ENCODE measurements at places on chromosomes 7 and 10.

DNA sequence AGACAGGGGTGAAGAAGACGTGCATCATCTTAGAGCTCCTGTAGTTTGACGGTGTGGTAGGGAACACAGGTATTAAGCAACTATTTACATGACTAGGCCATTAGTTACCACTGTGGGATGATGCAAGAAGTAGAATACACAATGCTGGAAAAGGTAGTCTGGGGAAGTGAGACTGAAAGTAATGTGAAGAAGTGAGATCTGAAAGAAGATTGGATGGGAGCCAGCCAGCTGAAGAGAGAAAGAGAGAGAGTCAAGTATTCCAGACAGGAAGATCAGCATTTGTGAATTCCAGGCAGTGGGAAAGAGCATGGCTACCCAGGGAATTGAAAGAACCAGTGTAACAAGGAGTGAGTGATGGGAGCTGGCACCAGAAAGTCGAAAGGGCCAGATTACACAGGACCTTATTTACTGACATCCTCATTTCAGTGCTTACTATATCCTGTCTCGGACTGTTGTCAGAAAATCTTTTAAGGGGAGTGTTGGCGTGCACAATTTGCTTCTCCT lies 4.0 kb upstream of the CFAP58 start:
- DNase-seq = no peak

GRCh38 chr10:49571388-49571787 lies 32.5 kb upstream of the ERCC6 start:
- no peak for DNase-seq

GRCh38 chr10:1366322-1366691 lies 310.1 kb downstream of the WDR37 start:
- DNase-seq = no peak

DNA sequence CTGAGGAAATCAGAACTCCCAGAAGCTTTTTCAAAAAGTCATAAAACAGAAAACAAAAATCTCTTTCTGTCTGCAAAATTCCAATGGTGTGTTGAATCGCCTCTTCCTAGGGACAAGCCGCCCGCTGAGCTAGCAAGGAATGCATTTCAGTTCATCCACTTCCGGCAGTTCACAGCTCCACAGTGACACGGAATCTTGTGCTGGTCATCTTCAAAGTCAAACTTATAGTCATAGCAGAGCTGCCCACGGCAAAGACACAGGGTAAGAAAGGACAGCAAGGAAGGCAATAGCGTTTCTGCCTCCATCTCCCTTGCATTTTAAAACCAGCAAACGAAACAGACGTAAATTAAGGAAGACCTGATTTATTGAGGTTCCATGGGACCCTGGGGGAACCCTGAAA lies 111.2 kb downstream of the GALNT11 start:
- DNase-seq = peak; percentile 74

DNA sequence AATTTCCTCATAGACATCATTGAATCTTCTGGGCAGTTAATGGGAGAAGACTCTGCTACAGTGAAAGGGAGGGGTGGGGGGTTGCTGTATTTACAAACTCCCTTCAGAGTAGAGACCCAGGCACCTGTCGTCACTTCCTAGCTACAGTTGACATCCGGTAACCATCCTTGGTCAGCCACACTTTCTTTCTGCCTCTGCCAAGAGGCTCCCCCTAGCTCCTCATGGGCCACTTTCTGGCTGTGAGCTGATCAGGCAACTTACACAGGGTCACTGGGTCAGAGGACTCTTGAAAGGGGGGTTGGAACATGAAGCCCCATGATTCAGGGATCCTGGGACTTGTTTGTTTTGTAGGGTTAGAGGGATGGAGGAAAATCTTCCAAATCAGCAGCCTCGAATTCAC lies 1.2 kb downstream of the TECPR1 start:
- no peak for DNase-seq

DNA sequence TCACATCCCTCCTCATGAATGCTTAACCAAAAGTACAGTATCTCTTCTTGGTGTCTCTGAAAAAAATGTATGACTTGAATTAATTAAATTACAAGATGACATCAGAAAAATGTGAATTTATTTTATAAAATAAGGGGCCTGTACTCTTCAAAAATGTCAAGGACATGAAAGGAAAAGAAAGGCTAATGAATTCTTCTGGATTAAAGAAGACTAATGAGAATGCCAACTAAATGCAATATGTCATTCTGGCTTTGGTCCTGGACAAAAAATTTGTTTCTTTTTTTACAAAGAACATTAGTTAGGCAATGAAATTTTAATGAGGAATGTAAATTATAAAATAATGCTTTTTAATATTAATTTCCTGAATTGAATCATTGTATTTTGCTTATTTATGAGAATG lies 1125.7 kb downstream of the DNAJB9 start:
- no peak for DNase-seq

GRCh38 chr7:111074071-111074747 lies 16.7 kb upstream of the LRRN3 start:
- no peak for DNase-seq

GRCh38 chr10:56346845-56347415 lies 14.1 kb downstream of the ZWINT start:
- DNase-seq = no peak

DNA sequence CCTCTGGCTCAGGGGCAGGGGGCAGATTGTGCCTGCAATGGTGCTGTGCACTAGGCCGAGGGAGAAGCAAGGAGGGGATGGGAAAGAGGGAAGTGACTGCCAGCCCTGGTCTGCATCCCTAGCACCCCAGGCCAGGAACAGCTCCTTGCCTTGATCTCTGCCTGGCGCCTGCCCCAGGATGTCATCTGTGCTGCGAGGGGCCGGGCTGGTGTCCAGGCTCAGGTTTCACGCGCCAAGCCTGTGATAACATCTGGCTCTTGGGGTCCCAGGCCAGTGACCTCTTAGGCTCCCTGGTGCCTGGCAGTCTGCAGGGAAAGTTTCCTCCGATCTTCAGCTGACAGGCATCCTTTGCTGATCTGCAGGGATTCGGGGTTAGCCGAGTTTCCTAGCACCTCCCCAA lies 193.5 kb upstream of the GPR26 start:
- DNase-seq = no peak

GRCh38 chr10:120423431-120424197 lies 33.4 kb upstream of the PLPP4 start:
- peak; percentile 65 for DNase-seq

- DNase-seq = no peak
These were observed 339.7 kb downstream of the THSD7A start for GRCh38 chr7:11492307-11492706.

Data from brain microvascular endothelial cell (primary cell).